ENCODE measurements at places on chromosomes 1 and 21.

DNA sequence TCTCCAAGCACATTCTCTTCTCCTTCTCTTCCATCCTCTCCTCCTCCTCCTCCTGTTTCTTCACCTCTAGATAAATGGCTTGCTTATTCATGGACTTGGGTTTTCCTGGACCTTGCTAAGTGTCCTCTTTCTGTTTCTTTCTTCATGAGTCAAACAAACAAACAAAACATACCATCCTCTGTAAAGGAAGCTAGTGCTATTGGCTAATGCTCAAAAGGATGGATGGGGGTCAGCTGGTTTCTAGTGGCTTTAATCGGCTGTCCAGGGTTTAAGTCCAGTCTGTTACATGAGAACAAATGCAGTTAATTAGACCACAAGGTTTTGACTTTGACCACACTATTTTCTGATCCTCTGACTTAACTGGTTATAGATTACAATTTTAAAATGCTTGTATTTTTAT lies 83.8 kb upstream of the TSPAN2 start:
- H3K36me3 ChIP-seq: no peaks in the 10 kb centered on the region
- no peak overlapping the region for H3K27ac ChIP-seq

DNA sequence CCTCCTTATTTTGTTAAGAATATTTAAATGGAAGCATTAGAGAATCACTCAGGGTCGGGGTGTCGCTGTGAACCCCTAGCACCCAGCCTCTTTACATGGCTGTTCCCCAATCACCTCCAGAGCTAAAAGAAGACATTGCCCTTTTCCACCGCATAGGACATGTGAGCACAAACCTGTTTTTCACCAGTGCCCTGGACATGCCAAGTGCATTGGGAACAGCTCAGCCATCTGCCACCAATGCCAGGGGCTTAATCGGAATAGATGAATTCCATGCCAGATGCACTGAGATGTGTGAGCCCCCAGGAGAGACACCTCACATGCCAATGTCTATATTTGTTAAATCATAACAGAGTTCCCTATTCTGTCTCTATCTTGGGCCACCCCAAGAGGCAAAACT lies 33.3 kb downstream of the EIF2D start:
- no peak overlapping the region for H3K4me3 ChIP-seq
- H3K4me1 ChIP-seq: peaks cover 4% of the 10 kb centered on the region
- no peak for DNase-seq

GRCh38 chr1:224799083-224799482 lies 130.4 kb upstream of the DNAH14 start:
- no peak overlapping the region for H3K27ac ChIP-seq
- H3K4me1 ChIP-seq: no peaks in the 10 kb centered on the region
- no peaks in the 10 kb centered on the region for H3K27me3 ChIP-seq
- H3K36me3 ChIP-seq: no peaks in the 10 kb centered on the region
- H3K4me3 ChIP-seq: no peak overlapping the region

DNA sequence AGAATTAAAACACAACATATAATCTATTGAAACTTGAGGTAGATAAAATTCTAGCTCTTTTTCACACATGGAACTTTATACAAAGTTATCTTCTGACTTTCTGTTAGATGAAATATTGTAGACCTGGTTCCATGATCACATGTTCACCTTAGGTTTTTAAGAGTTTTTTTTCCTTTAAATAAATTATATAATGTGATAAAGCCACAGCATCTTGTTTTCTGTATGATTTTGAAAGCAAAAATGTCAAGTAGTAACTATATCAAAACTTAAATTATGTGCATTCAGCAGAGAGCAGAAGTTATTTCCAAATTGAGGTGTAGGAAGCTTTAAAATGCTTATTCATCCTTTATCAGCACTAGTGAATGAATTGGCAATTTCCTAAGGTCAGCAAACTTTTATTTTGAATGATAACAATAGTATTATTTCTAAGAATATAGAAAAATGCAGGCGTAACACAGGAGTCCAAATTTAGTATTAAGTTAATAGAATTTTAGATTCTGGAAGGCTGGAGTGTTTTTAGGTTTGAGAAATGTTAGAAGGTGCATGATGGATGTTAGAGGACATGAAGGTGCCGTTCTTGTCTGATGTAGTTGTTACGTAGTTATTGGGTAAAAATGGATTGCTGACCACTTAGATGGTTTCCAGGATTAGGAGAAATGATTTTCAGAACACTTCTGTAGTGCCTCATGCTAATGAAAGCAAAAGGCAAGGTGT lies 17.5 kb downstream of the BACH1 start:
- no peak for DNase-seq
- H3K4me1 ChIP-seq: peaks cover 75% of the 10 kb centered on the region
- no peaks in the 10 kb centered on the region for H3K27me3 ChIP-seq
- H3K4me3 ChIP-seq: no peak overlapping the region

GRCh38 chr1:199282751-199283305 lies 644.0 kb downstream of the PTPRC start:
- H3K27me3 ChIP-seq: no peaks in the 10 kb centered on the region
- no peak for DNase-seq
- H3K4me1 ChIP-seq: peaks cover 12% of the 10 kb centered on the region
- no peaks in the 10 kb centered on the region for H3K36me3 ChIP-seq
- no peak overlapping the region for H3K4me3 ChIP-seq

Data from osteocyte (in vitro differentiated cells).